ENCODE measurements at places on chromosomes 5 and 9.

DNA sequence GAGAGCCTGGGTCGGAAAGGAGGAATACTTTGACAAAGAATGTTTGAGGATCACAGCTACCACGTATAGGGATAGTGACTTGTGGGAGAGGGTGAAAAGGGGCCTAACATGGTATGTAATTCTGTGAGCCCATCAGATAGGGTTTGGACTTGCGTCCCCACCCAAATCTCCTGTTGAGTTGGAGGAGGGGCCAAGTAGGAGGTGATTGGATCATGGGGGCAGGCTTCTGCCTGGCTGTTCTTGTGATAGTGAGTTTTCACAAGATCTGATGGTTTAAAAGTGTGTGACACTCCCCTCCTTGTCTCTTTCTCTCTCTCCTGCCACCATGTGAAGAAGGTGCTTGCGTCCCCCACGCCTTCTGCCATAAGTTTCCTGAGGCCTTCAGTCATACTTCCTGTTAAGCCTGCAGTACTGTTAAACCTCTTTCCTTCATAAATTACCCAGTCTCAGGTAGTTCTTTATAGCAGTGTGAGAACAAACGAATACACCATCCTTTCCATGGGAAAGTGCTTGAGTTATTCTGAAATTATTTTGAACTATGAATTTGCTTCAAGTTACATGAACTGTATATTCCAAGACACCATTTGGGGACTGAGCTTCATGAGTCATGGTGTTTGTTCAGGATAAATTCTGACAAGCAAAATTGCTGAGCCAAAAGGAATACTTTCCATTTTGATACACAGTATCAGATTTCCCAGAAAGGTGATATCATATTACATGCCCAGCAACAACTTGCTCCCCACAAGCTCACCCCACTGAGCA lies 68.8 kb upstream of the SSBP2 start:
- no peak for DNase-seq

DNA sequence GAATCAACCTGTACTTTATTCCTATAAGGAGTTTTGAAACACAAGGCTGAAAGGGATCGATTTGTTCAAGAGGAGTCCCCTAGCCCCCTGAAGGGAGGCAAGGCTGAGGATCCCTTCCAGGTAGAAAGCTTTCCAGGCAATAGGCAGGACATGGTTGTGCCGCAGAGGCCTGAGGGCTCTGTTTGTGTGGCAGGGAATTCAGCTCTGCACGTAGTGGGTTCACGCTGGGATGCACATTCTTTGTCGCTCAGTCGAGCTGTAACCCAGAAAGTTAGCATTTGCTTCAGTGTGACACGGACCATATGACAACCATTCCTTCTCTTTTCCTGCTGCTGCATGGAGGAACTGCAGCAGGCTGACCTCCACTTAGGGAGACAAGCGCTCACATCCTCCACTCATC lies 65.6 kb upstream of the TRIO start:
- DNase-seq, result no peak

DNA sequence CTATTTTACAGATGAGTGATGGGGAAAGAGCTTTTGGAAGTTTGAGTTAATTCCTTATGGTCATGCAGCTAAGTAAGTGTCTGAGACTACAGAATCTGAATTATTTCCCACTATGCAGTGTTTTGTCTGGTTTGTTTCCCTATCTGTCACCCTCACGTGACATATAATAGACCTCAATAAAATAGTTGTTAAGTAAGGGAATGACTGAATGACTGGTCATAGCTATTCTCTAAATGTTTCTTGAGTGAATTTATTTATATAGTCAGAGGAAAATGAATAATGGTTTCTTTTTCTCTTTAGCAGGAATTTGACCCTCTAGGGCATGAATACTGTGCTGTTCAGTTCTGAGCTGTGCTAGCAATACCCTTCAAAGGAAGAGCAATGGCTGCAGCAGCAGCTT lies 10.3 kb downstream of the TRIM32 start:
- no peak for DNase-seq

GRCh38 chr5:111144352-111144930 lies 52.3 kb downstream of the WDR36 start:
- DNase-seq, result no peak

GRCh38 chr9:1723522-1724015 lies 291.6 kb upstream of the SMARCA2 start:
- no peak for DNase-seq

DNA sequence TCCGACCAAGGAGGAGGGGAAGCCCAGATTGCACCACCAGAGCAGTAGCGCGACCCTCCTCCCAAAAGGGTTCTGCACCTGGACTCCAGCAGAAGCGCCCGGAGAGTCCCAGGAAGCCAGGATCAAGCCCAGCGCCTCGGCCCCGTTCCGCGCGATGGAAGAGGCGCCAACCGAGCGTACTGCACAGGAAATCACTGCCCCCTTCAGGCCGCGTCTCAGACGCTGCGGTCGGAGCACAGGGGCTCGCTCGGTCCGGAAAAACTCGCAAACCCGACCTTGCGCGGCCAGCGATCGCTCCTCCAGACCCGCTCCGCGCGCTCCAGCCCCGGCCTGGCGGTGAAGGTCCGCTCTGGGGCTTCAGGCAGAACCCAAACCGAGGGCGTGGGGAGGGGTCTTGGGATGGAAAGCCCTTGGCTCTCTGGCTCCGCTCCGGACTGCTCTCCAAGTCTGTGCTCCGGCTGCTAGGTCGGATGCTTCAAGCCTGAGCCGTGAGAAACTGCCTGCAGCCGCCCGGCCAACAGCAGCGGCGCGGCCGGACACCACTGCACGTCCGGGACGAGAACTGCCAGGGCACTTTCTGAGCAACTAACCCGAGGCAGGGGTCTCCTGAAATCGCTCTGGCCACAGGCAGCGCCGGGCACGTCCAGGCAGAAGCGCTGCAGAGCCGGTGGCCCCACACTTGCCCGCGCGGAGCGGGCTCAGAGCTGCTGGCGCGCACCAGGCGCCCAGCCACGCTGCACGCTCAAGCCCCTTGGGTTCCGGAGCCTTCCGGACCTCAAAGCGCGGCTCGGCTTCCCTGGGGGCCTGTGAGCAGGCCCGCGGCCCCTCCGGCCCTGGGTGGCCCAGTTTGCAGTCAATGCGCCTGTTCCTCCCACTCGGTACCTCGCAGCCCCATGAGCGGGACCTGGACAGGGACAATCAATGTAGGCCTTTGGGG lies 1.3 kb downstream of the GABBR2 start:
- DNase-seq, result no peak

GRCh38 chr5:38551030-38552017 lies 5.1 kb downstream of the LIFR start:
- DNase-seq, result no peak

- DNase-seq, result no peak
Observed at GRCh38 chr5:111559680-111560079, 47.3 kb upstream of the STARD4 start.

- DNase-seq, result no peak
Observed at GRCh38 chr9:120526534-120526933, 53.4 kb downstream of the CDK5RAP2 start.

DNA sequence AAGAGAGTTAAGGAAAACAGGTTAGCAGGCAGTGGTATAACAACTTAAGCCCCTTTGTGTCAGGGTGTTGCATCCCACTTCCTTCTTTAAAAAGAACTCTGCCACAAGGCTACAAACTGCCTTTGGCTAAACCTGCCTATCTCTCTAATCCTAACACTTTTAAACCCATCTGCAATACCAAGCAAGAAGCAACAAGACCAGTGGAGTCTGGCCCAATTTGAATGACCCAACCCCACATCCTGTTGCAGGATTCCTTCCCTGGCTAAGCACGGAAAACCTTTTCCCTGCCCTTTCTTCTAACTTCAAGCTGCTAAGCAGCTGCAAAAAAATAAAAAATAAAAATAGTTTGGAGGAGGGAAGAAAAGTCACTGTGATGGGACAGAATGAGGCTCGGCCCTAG lies 27.1 kb downstream of the ABCA1 start:
- DNase-seq, result no peak

Data from activated naive CD4-positive, alpha-beta T cell (primary cell).